ENCODE measurements at places on chromosomes 16 and 17.
A peak's percentile ranks its signal among the peaks of the same experiment; 100 is the strongest.

DNA sequence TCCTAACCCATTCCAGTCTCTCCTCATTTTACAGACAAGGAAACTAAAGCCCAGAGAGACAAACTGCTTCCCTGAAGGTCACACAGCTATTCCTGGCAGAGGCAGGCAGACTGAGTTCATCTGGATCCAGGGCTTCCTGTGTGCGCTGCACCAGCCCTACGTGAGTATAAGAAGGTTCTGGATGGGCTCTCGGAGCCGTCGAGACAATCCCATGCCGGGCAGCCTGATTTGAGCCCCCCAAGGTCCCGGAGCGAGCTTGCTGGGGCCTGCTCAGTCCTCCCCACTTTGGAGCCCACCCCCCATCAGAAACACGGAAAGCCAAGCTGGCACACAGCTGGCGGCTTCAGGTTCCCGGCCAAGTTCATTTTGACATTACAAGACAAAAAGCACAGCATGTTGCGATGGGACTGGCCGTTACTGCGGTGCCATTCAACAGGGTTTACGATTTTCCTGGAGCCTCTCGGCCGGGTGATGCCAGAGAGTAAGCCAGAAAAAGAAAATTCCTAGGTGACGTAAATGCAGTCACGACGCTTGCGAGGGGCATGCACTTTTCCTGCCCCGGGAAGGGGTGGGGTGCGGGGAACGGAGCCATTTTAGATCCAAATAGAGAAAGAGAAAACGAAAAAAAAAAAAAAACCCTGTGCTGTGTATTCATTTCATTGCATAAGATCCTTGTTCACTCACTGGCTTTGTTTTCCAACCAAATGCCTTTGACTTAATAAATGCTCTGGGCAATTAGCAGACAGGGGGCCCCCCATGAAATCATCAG, 167.1 kb upstream of the FOXF1 start:
- no peak for DNase-seq

- DNase-seq: no peak
Measured at GRCh38 chr16:85902366-85903155, 3.6 kb downstream of the IRF8 start.

- no peak for DNase-seq
Measured at GRCh38 chr16:8694795-8695728, 20.6 kb downstream of the ABAT start.

GRCh38 chr16:89190150-89190958, 10.0 kb downstream of the SLC22A31 start:
- DNase-seq: no peak

DNA sequence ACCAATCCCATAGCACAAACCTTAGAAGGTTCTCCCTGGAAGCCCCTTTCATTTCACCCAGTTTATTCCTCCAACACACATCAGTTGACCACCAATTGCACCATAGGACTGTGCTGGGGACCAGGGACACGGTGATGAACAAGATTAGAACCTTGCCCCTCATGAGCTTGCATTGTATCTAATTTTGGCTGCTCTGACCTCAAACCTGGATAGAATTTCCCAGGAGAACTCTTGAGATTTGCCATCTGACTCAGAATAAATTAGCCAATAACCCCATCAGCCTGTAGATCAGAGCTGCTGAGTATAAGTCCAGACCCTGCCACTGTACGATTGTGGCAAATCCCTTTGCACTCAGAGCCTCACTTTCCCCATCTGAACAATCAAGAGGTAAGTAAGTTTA, 52.1 kb downstream of the CDH11 start:
- no peak for DNase-seq

- no peak for DNase-seq
Measured at GRCh38 chr17:8532021-8532420, 96.3 kb downstream of the NDEL1 start.

GRCh38 chr17:6456321-6456720, 12.1 kb downstream of the PIMREG start:
- no peak for DNase-seq

- DNase-seq: peak; percentile 52
Measured at GRCh38 chr16:55508941-55509931, at the start of gene LPCAT2. LPCAT2 (plus strand) TSS chr16:55509072; CDS start chr16:55509182, 110 bp downstream.

- DNase-seq: no peak
Measured at GRCh38 chr16:69423189-69423588, 1.2 kb upstream of the CYB5B start.

DNA sequence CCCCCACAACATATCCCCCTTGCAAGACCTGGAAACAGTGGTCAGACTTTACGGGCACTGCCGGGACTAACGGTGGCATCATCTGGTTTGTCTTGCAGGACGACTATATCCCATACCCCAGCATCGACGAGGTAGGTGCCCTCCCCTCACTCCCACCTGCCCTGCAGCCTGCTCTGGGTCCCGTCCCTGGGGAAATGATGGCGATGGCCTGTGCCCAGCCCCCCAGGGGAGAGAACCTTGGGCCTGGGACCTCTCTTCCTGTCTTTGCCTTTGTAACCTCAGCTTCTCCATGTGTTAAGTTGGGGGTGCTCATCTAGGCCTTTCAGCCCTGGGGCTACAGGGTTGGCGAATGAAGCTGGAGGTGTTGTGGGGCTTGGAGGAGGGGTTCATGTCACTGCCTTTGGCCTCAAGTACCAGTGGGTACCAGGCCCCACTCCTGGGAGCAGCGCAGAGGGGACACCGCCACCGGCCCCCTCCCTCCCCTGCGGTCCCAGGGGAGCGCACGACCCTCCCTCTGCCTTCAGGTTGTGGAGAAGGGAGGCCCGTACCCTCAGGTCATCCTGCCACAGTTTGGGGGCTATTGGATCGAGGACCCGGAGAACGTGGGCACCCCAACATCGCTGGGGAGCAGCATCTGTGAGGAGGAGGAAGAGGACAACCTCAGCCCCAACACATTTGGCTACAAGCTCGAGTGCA, 99.9 kb downstream of the OR1D5 start:
- DNase-seq: no peak

DNA sequence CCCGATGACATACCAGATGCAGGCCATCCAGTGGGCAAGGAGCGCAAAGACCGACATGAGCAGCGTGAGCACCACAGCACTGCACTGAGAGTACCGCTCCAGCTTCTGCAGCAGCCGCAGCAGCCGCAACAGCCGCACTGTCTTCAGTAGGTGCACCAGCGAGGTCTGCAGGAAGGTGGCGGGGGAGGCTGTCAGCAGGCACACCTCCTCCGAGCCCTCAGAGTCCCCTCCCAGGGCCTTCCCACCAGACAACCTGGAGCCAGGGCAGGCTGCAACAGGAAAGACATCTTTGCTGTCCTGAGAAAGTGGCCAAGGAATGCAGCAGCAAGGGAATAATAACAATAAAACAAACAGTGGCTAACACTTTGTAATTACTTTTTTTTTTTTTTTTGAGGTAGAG, 9.1 kb downstream of the KCNH4 start:
- no peak for DNase-seq

DNA sequence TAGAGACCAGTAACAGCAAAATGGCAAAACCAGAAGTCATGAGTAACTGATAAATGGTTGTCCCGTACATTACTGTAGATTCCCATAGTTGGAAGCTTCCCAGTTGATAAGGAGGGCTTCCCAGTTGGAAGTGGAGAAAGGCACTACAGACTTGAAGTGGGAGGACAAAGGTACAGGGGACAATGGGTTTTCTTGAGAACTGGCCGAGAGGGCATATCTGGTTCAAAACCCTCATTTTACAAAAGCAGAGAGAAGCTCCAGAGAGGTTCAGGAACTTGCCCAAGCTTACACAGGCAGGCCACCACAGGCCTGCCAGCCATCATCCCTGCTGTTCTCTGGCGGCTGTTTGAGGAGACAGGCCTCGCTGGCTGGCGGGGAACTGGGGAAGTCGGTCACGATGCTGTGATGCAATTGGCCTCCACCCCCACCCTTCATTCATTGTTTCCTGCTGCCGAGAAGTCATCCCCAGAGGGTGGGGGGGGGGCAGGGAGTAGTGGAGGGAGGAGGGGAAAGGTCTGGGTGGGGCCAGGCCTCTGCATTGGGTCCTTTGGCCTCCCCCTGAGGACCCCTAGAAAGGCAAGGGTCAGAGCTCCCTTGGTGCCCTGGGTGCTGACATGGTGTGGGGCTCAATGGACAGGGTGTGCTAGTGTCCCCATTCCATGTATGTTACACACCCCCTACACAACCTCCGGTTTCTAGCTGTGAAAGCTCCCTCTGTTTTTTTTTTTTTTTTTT, 3.0 kb downstream of the UBALD2 start:
- DNase-seq: no peak

- no peak for DNase-seq
Measured at GRCh38 chr17:48760411-48760810, 31.9 kb upstream of the HOXB13 start.

- DNase-seq: no peak
Measured at GRCh38 chr17:4341616-4341977, 24.9 kb downstream of the UBE2G1 start.

DNA sequence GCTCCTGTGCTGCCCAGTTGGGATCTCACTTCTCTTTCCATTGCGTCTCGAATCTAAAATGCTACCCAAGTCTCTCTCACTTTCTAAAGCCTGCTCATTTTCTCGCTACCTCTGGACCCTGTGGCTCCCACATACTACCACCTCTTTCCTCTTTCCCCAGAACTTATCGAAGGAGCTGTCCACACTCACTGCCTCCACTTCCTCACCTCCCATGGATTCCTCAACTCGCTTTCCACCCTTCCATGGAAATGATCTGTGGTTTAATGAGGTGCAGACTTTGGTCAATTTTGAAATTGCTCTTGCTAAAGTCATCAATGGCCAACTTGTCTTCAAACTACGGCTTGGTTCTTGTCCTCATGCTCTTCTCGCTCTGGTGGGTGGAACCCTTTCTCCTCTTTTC, 37.2 kb upstream of the ETV4 start:
- DNase-seq: no peak

DNA sequence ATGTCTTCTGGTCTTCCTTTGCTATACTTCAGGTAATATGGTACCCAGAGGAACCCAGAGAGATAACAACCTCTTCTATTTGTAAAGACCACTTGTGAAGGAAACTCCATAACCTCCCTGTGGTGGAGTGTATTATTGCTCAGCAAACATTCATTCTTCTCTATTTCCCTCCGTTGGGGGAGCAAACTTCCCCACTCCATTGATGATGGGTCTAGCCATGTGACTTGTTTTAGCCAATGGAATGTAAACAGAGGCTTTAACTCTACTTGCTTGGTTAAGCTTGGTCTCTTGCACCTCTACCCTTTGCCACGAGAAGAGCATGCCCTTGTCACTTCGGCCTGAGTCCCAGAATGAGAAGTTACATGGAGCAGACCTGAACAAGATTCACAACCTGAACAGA, 30.0 kb upstream of the SKAP1 start:
- no peak for DNase-seq

DNA sequence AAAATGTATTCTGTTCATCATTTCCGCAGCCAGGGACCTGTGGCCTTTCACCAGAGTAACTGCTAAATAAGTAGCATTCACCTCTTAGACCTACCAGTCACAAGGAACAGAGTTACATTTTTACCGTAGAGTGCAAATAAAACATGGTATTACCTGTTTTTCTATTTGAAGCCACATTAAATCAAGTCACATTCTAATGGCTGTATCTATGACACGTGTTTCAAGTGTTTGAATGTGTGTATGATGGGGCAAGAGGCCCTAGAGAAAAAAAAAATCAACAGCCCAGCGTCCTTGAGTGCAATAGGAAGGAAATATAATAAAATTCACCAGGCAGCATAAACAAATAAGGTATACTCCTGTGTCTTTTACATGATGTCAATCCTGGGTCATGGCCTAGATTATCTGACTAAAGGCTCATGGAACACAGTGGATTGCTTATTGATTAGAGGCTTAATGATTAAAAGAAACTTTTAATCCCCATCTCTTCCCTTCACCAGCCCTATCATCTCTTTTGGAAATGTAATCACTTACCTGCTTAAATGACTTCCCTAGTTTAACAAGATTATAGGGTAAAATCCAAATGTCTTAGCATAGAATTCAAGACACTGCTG, 168.7 kb upstream of the CDH5 start:
- DNase-seq: no peak

- no peak for DNase-seq
Measured at GRCh38 chr17:9298135-9298534, 276.8 kb downstream of the NTN1 start.

DNA sequence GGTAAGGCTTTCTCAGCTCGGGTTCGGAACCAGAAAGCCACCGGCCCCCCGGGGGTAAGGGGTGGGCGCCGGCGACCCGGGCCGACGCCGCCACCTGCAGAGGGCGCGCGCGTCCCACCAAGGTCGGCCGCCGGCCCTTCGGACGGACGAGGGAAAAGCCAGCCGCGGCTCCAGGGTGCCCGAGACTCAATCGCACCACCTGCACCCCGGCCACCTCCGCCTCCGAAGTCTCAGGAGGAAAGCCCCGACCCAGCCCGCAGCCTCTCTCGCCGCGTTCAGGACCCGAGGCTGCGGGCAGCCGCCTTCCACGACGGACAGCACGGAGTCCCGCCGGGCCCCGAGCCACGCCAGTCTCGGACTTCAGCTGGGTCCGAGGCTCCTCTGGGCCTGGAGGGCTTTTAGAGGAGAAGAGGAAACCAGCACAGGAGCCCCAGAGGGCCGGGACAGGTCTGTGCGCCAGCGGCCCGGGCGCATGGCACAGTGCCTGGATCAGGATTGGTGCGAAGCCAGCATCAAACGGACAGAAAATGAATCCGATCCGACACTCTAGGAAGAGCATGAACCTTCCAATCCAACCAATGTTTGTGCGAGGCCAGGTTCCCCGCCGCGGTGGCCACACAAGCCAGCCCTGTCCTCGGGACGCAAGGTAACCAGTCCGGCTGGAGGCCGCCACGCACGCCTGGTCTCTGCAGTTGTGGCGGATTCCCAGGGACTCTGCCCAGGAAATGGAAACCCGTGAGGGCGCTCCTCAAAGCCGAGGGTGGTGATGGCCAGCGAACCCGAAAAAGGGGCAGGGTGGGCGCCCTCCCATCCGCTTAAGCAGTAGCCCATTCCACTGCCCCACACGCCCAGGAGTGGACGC, 6.7 kb downstream of the CBX8 start:
- DNase-seq: no peak

DNA sequence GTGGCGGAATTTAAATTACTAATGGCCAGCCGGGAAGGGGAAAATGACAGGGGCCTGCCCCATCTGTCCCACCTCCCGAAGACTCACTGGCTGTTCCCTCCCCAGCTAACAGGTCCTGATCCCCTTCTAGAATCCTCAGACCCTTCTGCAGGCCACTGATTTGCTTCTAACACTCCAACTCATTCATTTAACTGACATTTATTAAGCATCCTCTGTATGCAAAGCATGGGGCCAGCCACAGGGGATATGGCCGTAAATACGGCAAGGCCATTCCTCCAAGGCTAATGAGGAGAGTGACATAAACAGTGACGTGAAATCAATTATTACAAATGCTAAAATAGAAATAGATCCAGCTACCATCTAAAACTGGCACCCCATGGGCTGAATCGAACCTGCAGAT, 195.3 kb downstream of the GSG1L start:
- no peak for DNase-seq

GRCh38 chr17:15929941-15930340, 15.0 kb upstream of the ADORA2B start:
- DNase-seq: no peak

GRCh38 chr16:76287466-76287865, 10.3 kb downstream of the CNTNAP4 start:
- DNase-seq: no peak

GRCh38 chr17:65235284-65235683, 98.1 kb downstream of the RGS9 start:
- no peak for DNase-seq

Measured in kidney epithelial cell (primary cell).